CD8-positive, alpha-beta memory T cell (primary cell): ENCODE measurements at places on chromosomes 2 and 18. TPM values are rescaled to one million over a fixed set of nuclear protein-coding genes. Genes with fewer than 3 reads are reported as not detected.

NAB1 gene
- total RNA-seq = 35.1 TPM

EMX1 gene
- 0.82 TPM for total RNA-seq

HRH4 gene
- total RNA-seq = not detected

GLB1L gene
- total RNA-seq = 3.5 TPM

LYG2 gene
- total RNA-seq = not detected

CRIM1 gene
- total RNA-seq = 11.1 TPM

RBMS1 gene
- 50.3 TPM for total RNA-seq

ADRA2B gene
- 0.07 TPM for total RNA-seq

DLX2 gene
- total RNA-seq = not detected

NRBP1 gene
- 77.2 TPM for total RNA-seq

COX7A2L gene
- 100 TPM for total RNA-seq

ZNF396 gene
- total RNA-seq = 1.2 TPM

SULT1C4 gene
- not detected for total RNA-seq

ANKRD36B gene
- 24.0 TPM for total RNA-seq

NGEF gene
- total RNA-seq = 0.38 TPM

CHRNG gene
- total RNA-seq = not detected

TAF4B gene
- total RNA-seq = 18.7 TPM

CTAGE1 gene
- not detected for total RNA-seq

LOXHD1 gene
- not detected for total RNA-seq

CYS1 gene
- total RNA-seq = 0.09 TPM

TEKT4 gene
- not detected for total RNA-seq

RND3 gene
- not detected for total RNA-seq

ASAP2 gene
- 0.15 TPM for total RNA-seq

SPRED2 gene
- 3.0 TPM for total RNA-seq

IL1A gene
- total RNA-seq = 3.1 TPM

NAT8 gene
- total RNA-seq = not detected

RAB17 gene
- not detected for total RNA-seq

DQX1 gene
- total RNA-seq = 0.83 TPM

CDKL4 gene
- total RNA-seq = 0.31 TPM

AFTPH gene
- 41.4 TPM for total RNA-seq
